Hematopoietic multipotent progenitor cell treated with erythropoietin and hydrocortisone succinate and interleukin-3 and kit ligand, for 17 days (in vitro differentiated cells): ENCODE measurements at places on chromosomes 4 and X.

DNA sequence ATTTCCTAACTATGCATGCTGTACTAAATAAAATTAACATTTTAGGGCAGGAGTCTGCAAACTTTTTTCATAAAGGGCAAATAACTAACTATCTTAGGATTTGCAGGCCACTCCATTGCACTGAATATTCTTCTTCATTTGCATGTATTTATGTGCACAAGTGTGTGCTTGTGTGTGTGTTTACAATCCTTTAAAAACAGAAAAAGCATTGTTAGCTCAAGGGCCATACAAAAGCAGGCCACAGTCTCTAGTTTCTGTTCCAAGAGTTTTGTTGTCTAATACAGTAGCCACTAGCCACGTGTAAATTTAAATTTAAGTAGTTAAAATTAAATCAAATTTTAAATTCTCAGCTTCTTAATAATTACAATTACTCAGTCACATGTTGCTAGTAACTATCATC is 621.8 kb downstream of the TMA16 start:
- DNase-seq: no peak

- no peak for DNase-seq
Measured at GRCh38 chr4:187380181-187380581, 615.4 kb upstream of the ZFP42 start.

DNA sequence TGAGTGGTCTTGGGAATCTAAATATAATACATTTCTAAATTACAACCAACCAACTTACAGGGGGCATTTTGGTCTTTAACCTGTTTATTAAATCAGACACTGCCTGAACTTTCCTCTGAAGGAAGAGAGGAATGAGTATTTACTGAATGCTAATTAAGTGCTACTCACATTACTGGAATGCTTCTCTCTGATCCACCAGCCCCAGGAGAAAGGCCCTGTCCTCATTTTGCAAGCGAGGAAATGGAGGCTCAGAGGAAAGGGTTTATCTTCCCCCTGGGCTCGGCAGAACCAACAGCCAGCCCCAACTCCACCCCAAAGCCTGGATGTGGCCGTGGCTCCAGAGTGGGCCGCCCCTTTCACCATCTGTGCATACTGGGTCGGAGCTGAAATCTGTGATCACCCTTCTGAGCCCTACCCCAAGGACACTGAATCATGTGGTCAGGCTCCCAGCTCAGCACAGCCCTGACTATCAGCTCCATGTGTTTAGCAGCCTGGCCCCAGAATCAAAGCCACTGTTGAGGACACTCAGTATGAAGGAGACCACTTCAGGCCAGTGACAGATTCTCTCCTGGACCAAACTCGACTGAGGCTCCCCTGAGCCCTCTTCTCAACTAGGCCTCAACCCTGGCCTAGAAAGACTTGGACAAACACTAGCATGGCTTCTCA is 56.7 kb upstream of the ENPP6 start:
- no peak for DNase-seq

DNA sequence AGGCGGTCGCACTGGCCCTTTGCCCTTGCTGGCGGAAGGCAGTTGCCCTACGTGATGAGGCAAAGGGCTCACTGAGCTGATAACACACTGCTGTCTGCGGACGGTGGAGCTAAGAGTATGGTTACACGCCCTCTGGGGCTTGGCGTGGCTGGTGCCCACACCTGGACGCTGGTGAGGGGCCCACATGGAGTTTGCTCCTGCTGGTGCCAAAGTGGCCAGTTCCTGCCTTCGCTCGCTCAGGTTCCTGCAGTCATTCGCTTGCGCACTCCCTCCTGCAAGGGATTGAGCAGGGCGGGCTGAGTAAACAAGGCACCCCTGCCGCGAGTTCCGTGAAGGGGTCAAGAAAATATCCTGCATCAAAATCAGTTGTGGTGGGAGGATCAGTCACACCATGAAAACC is 18.4 kb downstream of the SPARCL1 start:
- no peak for DNase-seq

DNA sequence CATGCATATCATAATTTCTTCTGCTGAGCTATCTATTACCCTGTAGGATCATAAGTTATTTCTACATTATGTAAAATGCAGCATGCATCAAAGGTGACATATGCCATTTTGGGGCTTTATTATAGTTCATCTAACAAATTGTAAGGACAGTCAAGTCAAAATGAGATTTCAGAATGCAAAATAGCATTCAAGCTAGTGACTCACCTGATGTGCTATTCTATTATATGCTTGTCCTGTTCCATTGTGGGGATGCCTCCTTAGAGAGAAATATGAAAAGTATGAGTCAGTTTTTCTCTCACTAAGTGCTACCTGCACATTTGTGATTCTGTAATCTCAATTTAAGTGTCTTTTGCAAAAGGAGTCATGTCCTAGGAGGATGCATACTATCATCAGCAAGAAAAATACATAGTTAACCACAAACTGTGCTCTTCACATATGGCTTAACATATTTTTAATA is 647.0 kb upstream of the PCDH10 start:
- no peak for DNase-seq

GRCh38 chr4:2362266-2363055 is 56.0 kb downstream of the ZFYVE28 start:
- no peak for DNase-seq

- no peak for DNase-seq
Measured at GRCh38 chr4:38785901-38786402, 3.2 kb upstream of the TLR10 start.

DNA sequence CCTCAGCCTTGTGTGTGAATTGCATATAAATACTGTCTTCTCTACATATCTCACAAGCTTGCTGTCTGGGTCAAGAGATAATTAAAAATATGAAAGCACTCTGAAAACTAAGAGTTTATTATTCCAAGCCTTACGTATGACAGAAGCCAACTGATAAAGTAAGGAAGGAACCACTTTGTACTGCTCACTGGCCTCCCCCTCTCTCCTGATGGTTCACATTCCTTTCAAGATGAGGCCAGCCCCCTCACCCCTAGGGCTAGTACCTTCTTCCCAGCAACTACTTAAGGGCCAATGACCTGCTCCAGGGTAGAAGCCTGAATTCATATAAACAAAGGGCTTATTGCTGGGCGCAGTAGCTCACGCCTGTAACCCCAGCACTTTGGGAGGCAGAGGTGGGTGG is 5.4 kb upstream of the SOWAHD start:
- no peak for DNase-seq

DNA sequence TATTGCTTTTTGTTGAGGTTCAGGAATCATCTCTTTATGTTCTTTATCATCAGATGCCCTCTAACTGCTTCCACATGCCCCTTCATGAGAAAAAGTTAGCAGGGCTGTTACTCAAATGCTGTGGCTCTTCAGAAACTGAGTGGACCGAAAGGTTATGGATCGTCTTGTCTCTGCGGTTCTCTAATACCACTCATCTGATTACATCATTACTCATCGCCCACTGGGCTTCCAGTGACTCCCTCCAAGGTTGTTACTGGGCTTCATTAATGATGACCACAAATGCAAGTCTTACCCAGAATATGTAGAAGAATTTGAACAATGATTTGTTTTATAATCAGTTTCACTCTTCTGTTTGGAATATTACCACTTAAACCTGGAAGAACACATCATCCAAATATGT is 67.7 kb downstream of the RWDD4 start:
- no peak for DNase-seq

DNA sequence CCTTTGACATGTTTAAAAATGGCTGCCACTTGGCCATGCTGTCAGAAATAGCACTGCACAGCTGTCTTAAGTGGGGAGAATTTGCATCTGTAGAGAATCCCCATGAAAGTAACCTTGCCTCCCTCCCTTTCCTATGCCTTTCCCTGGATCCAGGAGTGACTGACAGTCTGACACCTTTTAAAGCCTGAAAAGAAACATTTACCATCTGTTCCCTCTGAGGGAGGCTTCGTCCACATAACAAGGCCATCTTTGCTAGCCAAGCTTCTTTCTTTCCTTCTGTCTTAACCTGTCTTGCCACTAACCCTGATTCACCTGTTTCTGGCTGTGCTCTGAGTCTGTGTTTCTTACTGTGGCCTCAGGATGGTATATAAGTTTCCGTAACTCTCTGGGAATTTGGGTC is 21.3 kb upstream of the AADAT start:
- DNase-seq: no peak

DNA sequence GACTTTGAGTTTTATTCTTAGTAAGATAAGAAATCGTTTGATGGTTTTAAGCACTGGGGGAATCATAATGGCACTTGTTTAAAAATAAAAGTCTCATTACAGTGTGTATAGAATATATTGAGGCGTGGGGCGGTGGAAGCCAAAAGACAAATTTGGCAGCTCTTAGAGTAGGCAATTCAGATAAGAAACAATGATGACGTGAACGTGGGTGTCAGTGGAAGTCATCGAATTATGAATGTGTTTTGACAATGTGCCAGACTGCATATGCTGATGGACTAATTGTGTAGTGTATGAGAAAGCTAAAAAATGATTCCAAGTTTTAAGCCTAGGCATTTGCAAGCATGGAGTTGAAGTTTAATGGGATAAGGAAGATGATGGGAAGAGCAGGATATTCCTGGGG is 35.8 kb downstream of the SPANXD start:
- no peak for DNase-seq

DNA sequence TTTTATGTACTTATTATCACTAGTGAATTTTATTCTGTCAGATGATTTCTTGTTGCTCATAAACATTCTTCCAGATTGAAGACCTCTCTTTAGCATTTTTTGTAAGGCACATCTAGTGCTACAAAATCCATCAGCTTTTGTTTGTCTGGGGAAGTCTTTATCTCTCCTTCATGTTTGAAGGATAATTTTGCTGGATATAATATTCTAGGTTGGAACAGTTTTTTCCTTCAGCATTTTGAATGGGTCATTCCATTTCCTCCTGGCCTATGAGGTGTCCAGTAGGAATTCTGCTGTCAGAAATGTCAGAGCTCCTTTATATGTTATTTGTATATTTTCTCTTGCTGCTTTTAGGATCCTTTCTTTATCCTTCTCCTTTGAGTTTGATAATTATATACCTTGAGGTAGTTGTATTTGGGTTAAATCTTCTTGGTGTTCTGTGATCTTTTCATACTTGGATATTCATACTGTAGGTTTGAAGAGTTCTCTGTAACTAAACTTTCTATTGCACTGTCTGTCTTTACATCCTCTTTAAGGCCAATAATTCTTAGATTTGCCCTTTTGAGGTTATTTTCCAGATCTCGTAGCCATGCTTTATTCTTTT is 58.3 kb downstream of the PTPN13 start:
- no peak for DNase-seq

- no peak for DNase-seq
Measured at GRCh38 chrX:22186165-22186564, 86.5 kb upstream of the CBLL2 start.

- no peak for DNase-seq
Measured at GRCh38 chr4:10554121-10554520, 96.9 kb upstream of the ZNF518B start.

DNA sequence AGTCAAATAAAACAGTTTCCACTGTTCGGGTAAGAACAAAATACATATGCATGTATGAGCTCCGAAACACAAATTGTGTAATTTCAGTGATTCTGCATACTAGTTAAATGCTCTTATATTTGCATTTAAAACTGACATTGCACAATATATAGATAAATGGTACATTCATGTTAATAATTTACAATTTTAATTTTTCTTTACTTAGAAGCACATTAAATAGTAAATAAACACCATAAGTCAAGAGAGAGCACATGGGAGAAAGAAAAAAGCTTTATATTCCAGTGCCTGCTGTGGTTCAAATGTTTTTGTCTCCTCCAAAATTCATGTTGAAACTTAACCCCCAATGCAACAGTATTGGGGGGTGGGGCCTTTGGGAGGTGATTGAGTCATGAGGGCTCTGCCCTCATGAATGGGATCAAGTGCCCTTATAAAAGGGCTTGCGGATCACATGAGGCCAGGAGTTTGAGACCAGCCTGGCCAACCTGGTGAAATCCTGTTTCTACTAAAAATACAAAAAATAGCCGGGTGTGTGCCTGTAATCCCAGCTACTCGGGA is 322.9 kb downstream of the BCOR start:
- DNase-seq: no peak

DNA sequence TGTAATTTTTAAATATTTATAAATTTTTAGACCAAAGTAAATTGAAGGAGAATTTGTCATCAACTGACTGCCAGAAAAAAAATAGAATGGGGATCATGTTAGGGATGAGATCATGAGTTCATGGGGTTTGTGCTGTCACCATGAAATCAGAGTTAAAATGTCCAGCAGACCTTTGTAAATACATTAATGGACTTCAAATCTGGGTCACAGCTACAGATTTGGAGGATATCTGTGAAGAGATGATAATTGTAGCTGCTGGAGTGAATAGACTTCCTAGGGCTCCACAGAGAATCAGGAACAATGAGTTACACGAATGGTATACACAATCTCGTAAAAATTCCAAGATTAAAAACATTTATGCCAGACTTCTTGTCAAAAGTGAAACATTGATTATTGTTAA is 6.6 kb downstream of the FSTL5 start:
- DNase-seq: no peak

- DNase-seq: no peak
Measured at GRCh38 chr4:166230841-166231240, 357.8 kb downstream of the TLL1 start.

DNA sequence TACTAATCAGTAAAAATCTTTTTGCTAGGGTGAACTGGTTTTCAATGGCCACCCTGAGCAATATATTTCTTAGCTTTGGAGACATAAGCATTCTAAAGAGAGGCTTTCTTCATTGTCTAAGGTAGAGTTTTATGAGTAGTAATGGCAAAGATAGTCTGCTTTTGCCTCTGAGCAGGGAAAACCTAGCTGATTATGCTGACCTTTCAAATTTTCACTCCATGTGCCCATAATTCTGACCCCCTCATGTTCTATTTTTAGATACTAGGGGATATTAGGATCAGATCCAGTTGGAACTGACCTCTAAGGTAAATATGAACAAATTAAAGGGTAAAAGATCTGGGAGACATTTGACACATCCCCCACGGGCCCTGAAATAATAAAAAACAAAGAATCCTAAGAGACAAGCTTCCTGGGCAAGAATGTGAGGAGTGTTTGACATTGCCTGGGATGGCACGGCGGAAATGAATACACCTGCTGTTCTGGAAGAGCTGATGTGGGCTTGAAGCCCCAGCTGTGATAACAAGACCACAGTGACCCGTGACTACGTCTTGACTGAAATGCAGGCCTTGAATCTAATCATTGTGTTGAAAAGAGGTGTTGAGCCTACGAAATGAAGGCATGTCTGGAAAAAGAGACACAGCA is 392.1 kb upstream of the FRG1 start:
- no peak for DNase-seq

DNA sequence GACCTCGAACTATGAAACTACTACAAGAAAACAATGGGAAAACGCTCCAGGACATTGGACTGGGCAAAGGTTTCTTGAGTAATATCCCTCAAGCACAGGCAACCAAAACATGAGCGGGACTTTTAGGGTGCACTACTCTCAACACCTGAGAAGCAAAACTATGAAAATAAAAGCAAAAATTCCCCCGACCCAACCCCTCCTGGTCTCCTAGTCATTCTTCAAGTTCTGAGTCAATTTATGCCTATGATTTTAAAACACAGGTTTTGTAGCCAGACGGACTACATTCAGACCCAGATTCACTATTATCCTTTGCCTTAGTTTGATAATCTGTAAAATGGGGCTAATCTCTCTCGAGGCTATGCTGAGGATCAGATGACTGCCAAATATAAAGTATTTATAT is 97.0 kb downstream of the SOWAHB start:
- no peak for DNase-seq
